Amygdala (tissue), 56 donors: ENCODE measurements at places on chromosomes 11 and 22.

DNA sequence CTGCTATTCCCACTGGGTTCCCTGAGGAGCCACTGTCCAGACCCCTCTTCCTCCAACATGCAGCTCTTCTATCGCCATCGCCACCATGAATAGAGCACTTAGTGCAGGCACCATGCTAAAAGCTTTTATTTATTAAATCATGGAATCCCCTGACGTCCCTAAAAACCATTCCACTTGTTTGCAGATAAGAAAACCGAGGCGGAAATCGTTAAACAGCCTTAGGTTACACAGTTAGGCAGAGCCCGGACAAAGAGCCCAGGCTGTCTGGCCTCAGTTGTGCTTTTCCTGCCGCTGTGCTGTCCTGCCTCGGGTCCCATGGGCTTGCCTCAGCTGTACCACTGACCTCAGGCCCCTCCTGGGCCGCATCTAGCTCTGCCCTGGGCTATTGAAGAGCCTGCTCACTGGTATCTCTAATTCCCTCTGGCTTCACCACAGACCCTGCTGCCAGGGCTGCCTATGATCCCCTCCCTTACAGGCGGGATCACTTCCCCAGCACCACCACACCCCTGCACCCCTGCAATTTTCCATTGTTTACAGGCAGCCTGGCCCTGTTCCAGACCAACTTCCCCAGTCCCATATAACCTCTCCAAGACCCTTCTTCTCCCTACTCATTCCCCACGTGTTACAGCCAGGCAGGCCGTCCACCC is 13.0 kb upstream of the TUB start:
- no peak for DNase-seq

- DNase-seq: no peak
Observed at GRCh38 chr11:64103277-64103985, 62.5 kb downstream of the MACROD1 start.

- DNase-seq: no peak
Observed at GRCh38 chr11:118748056-118748455, 42.9 kb downstream of the DDX6 start.

- no peak for DNase-seq
Observed at GRCh38 chr11:7646866-7647265, 26.4 kb downstream of the CYB5R2 start.

- DNase-seq: no peak
Observed at GRCh38 chr11:95426823-95427462, 195.9 kb upstream of the SESN3 start.

- DNase-seq: no peak
Observed at GRCh38 chr11:62605902-62606301, 4.2 kb upstream of the MTA2 start.

DNA sequence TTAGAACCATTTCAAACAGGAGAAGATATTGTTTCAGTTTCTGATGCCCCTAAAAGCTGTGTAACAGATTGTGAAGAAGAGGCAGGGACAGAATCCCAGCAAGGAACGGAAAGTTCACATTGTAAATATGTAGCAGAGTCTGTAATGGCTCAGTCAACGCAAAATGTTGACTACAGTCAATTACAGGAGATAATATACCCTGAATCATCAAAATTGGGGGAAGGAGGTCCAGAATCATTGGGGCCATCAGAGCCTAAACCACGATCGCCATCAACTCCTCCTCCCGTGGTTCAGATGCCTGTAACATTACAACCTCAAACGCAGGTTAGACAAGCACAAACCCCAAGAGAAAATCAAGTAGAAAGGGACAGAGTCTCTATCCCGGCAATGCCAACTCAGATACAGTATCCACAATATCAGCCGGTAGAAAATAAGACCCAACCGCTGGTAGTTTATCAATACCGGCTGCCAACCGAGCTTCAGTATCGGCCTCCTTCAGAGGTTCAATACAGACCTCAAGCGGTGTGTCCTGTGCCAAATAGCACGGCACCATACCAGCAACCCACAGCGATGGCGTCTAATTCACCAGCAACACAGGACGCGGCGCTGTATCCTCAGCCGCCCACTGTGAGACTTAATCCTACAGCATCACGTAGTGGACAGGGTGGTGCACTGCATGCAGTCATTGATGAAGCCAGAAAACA is 40.8 kb downstream of the IGLL1 start:
- peak; percentile 73 for DNase-seq

GRCh38 chr22:21029486-21030025 is 2.8 kb downstream of the SLC7A4 start:
- no peak for DNase-seq

GRCh38 chr11:116703421-116703820 is 69.4 kb downstream of the BUD13 start:
- DNase-seq: no peak

- no peak for DNase-seq
Observed at GRCh38 chr22:19142394-19142793, 2.1 kb downstream of the ESS2 start.

DNA sequence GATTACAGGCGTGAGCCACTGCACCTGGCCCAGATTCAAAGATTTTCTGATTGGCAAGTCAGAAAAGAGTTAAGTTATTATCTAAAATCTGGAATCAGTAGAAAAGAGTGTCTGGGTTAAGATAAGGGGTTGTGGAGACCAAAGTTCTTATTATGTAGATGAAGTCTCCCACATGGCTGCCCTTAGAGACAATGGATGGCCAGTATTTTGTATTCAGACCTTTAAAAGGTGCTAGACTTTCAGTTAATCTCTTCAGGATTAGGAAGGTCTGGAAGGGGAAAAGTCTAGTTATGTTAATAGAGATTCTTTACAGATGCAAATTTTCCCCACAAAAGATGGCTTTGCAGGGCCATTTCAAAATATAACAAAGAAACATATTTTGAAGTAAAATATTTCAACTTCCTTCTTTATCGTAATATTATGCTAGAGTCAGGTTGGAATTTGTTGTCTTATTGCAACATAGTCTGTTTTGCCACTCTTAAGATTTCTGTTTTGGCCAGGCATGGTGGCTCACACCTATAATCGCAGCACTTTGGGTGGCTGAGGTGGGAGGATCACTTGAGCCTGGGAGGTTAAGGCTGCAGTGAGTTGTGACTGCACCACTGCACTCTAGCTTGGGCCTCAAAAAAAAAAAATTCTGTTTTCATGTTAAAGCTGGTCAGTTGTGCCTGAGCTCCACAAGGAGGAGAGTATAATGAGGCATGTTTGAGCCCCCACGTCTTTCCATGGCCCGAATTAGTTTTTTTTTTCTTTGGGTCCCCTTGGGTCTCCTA is 14.0 kb downstream of the GRAMD1B start:
- DNase-seq: no peak

DNA sequence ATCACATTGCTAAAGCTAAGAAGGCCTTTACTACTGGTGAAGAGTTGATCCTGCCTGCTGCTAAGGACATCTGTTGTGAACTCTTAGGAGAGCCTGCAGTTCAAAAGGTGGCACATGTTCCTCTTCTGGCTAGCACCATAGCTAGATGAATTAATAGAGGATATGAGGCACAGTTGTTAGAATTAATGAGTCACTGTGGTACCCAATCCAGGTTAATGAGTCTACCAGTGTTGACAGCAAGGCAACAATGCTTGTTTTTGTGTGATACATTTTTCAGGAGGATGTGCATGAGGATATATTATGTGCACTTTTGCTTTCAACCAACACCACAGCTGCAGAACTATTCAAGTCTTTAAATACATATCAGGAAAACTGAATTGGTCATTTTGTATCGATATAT is 12.0 kb downstream of the C11orf58 start:
- no peak for DNase-seq

- DNase-seq: no peak
Observed at GRCh38 chr11:129709801-129710398, 105.7 kb upstream of the TMEM45B start.

- DNase-seq: no peak
Observed at GRCh38 chr11:78372114-78372768, 45.4 kb downstream of the GAB2 start.

- no peak for DNase-seq
Observed at GRCh38 chr11:131816051-131816450, 445.6 kb downstream of the NTM start.

GRCh38 chr11:41497974-41498373 is 38.5 kb upstream of the LRRC4C start:
- DNase-seq: no peak

GRCh38 chr11:5234381-5234834 is at the start of gene HBD:
Gene HBD (minus strand): TSS chr11:5234483. CDS start chr11:5234433, 50 bp downstream.
- no peak for DNase-seq

GRCh38 chr11:27703481-27703880 is 3.2 kb upstream of the BDNF start:
- no peak for DNase-seq

DNA sequence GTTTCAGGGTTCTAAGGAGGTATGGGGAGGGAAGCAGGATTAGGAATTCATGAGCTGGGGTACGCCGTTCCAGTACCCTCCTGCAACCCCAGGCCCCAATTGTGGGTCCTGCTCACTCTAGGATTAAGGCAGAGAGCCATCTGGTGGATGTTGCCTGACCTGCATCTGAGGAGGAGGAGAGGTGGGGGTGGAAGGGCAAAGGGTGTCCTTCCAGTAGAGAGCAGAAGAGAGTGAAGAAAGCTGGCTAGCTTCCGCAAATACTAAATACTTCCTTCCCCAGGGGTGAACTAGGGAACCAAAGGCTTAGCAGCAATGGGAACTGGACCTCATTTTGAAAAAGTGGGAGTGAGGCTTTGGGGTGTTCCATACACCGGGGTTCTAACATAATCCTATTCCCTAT is 10.6 kb downstream of the LRRC51 start:
- peak; percentile 56 for DNase-seq

GRCh38 chr11:118896921-118897591 is 13.4 kb downstream of the CXCR5 start:
- no peak for DNase-seq

GRCh38 chr11:118290923-118291322 is 13.6 kb upstream of the CD3E start:
- DNase-seq: no peak

- no peak for DNase-seq
Observed at GRCh38 chr22:30879415-30879797, 89.2 kb downstream of the MORC2 start.

DNA sequence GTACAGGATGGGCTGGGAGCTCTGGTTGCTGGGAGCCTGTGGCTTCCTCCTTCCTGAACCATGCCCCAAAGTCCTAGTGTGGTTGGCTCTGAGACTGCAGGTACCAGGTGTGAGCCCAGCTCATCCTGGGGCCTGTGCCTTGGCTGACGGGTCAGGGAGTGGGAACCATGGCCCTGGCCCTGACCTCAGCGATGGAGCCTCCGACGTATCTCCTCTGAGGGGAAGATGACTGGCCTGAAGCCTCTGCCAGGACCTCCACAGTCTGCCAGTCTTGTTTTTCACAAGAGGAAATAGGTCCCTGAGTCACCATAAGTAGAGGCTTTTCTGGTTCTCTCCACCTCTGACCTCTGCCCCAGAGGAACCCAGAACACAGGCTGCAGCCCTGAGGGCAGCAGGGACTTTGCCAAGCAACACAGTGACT is 3.4 kb downstream of the RCE1 start:
- no peak for DNase-seq

DNA sequence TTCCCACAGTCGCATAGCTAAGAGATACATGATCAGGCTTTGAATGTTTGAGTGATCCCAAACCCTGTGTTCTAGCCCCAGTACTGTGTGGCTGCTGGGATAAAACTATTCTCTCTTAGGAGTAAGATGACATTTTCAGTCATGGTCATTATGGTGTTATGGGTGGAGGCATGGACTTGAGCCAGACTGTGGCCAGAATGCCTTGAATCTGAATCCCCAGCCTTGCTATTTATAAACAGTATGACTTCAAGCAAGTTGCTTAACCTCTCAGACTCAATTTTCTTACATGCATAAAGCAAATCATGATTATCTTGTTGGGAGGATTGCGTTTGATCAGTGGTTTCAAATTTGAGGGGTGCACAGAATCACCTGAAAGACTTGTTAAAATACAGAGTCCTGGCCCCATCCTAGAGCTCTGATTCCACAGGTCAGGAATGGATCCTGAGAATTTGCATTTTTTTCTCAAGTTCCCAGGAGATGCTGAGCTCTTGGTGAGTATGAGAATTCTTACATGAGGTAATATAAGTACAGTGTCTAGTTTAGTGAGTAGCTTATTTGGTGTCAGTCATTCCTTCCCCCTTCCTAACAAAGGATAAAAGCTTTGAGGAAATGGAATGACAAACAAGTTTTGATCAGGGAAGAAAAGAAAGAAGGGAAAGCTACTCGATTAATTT is 571.7 kb downstream of the METTL15 start:
- DNase-seq: no peak

DNA sequence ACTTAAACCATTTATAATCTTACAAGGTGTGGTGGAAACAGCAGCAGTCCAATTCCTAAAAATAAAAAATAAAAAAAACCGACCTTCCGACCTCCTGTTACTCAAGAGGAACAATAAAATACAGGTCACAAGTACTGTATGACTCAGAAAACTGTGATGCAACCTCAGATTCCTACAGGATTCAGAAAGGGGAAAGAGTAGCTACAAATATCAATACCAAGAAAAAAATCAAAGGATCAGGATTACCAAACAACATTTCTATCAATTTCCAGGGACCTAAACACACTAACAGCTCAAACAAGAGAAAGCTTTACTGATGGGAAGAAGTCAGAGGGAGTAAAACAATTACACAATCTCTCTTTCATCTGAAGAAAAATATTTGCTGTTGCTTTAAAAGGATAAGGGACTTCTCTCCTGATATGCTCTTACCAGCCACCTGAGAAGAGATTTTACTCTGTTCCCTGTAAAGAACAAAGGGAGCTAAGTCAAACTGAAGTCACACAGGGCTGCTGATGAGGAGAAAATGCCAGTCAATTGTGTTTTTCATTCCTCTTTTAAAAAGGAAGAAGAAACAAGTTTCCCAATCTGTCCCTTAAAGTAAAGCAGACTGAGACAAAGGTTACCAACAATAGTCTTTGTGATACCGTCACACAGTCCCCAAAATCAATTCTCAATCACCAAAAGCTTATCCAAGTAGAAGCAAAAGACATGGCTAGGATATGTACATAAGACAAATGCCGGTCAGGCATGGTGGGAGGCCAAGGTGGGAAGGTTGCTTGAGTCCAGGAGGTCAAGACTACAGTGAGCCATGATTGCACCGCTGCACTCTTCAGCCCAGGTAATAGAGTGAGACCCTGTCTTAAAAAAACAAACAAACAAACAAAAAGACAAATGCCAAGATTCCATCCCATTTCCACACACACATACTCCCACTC is 39.3 kb downstream of the AMBRA1 start:
- no peak for DNase-seq

DNA sequence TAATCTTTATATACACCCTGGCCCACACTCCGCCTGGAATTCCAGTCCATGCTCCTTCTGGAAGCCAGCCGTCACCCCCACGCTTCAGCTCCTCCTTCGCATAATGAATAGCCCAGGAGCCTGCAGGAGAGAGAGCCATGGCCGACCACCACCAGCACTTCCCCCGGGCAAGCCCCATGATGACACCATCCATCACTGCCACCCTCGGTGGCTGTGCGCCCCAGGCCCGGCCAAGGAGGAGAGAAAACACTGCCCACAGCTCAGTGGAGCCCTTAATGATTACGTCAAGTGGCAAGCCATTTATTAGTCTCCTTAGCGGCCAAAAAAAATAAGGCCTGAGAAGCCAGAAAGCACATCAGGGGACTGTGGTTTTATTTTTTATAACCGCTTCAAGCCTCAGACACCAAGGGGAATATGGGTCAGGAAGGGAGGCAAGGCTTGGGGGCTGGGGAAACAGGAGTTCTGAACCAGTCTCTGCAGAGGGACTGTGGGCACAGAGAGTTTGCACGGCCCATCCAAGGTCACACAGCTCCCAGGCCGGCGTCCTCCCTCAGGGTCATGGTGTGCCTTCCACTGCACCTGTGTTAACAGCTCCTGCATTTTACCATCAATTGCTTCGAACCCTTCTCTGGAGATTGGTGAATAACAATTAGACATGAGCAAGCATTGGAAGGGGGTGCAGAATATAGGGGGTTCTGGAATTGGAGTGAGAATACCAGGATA is 134.3 kb downstream of the MN1 start:
- DNase-seq: no peak
